Activated CD4-positive, alpha-beta T cell treated with anti-CD3 and anti-CD28 coated beads for 36 hours (primary cell): ENCODE measurements at places on chromosomes 13 and 19.

GRCh38 chr19:40282920-40283319 is 2.2 kb downstream of the AKT2 start:
- no peak for DNase-seq

DNA sequence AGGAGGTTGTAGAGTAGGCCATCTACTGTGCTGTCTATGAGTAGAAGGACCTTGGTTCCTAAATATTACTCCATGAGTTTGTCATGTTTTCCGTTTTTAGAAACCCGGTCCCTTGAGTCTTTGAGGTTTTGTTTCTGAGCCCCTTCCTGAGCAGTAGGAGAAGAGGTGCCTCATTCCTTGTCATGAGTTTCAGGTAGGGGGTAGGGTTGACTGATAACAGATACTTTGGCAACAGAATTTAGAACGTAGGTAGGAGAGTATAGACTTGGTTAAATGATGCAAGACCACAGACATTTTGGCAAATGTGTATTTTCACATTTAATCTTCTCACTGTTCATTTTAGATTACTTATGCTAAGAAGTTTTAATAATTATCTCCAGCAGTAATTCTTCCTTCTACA is 24.6 kb downstream of the LMO7 start:
- DNase-seq: no peak

GRCh38 chr19:1936430-1936829 is 4.5 kb upstream of the CSNK1G2 start:
- DNase-seq: no peak

GRCh38 chr19:11202488-11203193 is 5.3 kb upstream of the KANK2 start:
- no peak for DNase-seq

- DNase-seq: no peak
Observed at GRCh38 chr13:36377826-36378468, 31.8 kb upstream of the SPART start.

DNA sequence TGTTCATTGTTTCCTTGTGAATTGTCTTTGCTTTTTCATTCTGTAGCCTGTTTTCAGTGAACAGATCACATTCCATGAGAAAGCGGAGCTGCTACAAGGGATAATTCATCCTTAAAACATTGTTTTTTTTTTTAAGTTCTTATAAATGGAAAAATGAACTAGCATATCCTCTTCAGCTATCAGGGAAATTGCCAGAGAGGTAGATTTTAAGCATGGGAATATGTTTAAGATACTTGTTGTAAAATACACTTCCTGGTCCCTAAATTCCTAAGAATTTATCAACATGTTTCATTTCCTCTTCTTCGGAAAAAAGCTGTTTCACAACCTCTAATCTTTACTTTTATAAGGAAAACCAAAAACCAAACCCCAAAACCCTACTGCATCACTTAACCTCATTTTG is 238.0 kb downstream of the POSTN start:
- DNase-seq: no peak

GRCh38 chr13:49258089-49258796 is 10.5 kb downstream of the CDADC1 start:
- no peak for DNase-seq

GRCh38 chr13:92303428-92303827 is 905.0 kb downstream of the GPC5 start:
- DNase-seq: no peak

DNA sequence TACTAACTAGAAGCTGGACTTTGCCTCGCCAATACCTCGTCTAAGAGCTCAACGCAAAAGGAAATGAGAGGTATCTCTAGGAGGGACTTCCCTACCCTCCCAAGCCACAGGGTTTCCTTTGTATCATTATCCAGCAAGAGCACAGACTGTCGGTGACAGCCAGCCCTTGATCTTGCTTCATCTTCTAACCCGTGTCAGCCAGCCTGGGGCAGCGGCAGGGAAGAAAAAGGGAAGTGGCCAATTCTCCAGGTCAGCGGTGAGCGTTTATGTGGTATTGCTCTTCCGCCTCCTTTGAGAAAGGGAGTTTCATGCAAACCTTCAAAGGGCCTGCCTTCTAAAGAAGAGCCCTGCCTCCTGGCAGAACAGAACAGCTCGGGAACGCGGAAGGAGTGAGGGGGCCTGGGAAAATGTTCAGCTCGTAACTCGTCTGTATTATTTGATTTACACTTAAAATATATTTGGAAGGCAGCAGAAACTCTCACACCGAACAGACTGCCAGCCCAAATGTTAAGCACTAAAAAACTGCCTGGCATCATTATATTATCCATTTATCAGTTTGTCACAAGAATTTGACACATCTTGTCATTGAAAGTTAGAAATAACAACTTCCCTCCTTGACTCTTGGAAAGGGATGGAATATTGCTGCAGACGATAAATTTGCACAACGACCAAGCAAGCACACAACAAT is 41.8 kb downstream of the EFNB2 start:
- no peak for DNase-seq

- no peak for DNase-seq
Observed at GRCh38 chr19:13169769-13170168, 19.6 kb downstream of the IER2 start.

GRCh38 chr13:85197431-85197830 is 601.8 kb downstream of the SLITRK6 start:
- no peak for DNase-seq

DNA sequence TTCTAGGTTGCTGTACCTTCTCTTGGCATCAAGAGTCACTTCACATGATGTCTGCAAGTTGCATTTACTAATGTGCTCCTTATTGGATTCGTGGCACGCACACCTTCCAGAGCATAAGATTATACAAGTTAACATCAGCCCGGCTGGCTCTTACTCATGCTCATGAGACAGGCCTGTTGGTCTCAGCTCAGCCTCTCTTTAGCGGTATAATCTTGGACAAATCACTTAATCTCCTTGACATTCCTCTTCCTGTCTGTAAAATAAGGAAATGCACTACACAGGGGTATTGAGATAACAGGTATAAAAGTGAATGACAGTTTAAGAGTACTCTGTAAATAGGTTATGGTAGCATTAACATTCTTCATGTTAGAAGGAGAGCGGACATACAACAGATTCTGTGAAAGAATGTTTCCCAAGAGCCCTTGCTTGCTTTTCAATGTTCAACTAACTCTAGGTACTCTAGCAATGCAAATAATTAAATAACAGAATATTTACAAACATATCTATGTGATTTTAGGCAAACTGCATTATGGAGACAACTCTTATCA is 181.1 kb downstream of the FGF14 start:
- no peak for DNase-seq

DNA sequence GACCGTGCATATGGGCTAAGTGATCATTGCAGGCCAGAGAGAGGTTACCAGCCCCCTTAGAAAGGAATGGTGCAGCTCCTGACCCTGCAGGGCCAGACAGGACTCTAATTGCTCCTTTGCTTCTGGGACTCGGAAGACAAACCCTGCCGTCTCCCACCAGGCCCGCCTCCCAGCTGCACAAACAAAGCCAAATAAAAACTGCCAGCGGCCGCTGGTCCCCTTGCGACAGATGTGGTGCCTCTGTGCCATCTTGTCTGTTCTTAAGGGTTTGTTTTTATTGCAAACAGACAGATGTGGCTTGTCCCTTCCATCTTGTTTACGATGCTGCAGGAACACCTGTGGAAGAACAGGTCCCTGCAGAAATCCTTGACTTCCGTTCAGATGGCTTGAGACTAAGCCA is 434.4 kb upstream of the TSHZ3 start:
- DNase-seq: no peak

- no peak for DNase-seq
Observed at GRCh38 chr13:24307211-24308067, 1.9 kb upstream of the C1QTNF9 start.

GRCh38 chr13:20997301-20998161 is 63.9 kb downstream of the LATS2 start:
- DNase-seq: no peak

DNA sequence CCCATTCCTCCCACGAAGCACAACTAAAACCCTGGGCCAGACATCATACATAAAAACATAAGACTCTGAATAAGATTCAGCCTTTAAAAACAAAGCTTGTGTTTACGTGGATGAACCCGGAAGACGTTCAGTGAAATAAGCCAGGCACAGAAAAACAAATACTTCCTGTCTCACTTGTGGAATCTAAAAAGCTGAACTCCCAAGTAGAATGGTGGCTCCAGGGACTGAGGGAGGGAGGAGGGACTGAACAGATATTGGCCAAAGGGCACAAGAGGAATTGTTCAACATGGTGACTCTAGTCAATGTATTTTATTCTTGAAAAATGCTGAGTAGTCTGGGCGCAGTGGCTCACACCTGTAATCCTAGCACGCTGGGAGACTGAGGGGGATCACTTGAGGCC is 35.7 kb upstream of the TPM4 start:
- DNase-seq: no peak

DNA sequence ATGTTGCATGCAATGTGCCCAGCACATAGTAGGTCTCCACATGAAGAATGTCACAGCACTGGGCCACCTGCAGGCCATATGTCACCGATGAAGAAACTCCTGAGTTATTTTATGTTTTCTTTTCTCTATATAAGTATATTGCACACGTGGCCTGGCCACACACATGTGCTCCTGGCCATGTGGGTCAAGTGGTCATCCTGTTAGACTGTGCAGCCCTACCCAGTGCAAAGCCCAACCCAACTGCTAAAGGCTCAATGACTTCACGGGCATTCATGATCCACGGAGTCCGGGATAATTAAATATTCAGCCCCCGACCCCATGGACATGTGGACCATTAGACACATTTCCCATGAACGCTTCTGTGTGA is 163.2 kb downstream of the TEX29 start:
- DNase-seq: no peak

DNA sequence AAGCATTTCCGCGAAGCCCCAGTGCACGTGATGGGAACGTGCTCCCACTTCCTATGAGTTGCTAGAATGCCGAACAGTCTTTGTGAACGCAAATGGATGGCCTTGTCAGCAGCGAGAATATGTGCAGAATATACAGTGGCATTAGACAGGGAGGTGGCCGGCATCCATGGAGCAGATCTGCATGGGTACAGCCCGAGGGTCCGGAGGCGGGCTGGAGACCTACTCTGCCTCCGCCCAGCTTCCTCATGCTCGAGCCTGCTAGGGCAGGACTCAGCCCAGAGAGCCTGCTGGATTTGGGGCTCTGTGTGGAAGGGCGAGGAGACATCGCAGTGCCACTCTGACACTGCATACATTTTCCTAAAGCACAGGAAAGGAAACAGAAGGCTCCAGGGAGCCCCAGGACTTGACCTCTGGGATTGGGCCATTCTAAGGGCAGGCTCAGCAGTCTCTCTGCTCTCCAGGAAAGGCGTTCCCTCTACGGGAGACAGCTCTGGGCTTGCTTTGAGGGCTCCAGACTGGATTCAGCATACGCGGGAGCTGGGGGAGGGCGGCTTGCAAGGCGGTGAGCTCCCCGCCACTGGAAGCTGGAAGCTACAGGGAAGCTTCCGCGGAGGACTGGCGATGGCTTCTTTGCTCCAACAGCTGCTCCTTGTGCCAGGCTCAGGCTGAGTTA is 55.9 kb upstream of the UQCRFS1 start:
- DNase-seq: no peak

DNA sequence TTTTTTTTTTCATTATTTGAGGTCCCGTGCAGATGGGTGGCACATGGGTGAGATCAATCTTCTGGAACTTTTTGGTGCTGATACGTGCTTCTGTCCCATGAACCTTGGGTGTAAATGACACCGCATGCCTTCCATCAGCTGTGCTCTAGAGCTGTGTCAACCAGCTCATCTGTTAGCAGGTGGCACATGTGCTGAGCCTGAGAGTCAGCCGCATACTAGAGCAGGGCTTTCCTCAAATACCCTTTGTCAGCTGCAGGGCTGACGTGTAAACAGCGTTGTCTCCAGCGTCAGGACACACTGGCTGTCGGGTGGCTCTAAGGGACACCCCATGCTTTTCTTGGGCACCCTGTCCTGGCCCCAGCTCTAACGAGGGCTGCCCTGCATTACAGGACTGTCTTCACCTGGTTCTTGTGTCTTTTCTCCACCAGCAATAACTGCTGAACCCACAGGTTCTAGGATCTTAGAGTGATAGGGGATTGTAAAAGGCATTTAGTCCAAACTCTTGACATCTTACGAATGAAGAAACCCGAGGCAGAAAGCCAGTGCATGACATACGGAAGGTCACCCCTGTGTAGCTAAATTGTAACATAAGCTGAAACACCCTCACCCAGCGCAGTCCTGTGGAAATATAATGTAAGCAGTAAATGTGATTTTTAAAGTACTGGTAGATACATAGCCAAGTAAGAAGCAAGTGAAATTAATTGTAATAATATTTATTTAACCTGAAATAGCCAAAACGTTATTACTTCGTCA is 119.5 kb downstream of the LRCH1 start:
- no peak for DNase-seq

DNA sequence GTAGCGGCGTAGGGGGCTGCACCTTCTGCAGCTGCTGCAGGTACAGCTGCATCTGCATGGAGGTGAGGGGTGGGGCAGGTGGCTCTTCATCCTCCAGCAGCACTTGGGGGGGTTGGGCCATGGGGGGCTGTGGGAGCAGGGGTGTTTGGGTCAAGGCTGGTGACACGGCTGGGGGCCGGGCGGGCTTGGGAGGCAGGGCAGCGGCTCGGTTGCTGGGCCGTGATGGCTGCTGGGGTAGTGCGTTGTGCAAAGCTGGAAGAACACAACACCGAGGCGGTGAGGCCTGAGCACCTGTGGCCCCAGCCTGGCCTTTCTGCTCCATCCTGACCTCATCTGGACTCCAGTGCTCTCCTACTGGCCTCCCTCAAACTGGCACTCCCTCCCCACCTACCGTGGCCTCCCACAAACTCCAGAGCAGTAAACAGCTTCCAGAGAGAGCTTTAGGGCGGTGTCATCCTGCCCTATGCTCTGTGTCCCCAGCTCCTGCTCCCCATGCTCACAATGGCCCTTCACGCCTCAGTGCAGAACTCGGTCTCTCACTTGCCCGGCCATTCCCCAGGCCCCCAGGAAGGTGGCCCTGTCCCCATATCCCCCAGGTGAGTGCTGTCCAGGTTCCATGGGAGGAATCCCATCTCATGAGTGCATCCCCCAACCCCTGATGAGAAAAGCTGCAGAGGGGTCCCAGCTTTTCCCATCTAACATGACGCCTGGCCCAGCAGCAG is 11.1 kb upstream of the EPHX3 start:
- DNase-seq: no peak

DNA sequence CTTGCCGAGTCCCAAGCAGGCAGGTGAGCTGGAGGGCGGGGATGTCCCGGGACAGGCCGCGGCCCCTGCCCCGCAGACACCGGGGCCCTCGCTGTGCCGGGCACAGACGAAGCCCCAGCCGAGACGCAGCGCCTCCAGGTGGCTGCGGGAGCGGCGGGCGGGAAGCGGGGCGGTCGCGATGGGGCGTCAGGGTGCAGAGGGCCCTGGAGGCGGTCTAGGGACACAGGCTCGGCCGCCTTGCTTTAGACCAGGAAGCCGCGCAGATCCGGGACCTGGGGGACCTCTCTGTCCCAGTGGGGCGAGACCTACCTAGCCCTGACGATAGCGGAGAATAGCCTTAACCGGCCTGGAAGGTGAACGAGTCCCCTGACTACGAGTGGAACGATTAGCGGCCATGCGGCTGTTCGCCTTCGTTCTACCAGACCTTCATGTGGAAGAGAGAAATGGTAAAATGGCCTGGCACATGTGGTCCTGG is 4.2 kb upstream of the ZNF564 start:
- DNase-seq: peak; percentile 32

GRCh38 chr19:15038294-15038693 is 11.0 kb upstream of the CASP14 start:
- DNase-seq: no peak
